ENCODE measurements at places on chromosomes 11 and 22.

DNA sequence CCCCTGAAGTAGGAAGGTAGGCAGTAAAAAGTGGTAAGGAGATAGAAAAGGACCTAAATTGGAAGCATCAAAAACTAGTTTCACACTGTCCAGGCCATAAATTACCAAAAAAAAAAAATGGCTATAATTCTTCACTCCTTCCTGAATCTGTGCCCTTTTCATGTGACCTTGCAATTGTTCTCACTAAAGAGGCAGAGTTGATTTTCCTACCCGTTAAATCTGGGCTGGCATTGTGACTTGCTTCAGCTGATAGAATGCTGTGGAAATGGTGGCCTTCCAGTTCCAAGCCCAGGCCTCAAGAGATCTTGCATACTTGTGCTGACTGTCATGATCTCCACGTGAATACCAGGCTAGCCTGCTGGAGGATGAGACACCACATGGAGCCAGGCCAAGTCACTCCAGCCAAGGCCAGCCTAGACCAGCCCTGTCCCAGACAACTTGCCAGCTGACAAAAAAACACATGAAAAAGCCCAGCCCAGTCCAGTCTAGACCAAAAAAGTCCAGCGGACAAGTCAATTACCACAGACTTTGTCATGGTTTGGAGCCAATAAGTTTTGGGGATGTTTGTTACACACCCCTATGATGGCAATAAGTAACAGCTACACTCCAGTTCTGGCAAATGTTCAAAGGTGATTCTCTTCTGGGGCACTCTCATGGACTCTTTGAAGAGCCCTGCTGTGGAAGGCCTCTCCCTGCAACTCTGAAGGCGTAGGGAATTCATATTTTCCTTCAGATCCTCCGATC is 51.4 kb upstream of the NUP50 start:
- DNase-seq, result no peak

DNA sequence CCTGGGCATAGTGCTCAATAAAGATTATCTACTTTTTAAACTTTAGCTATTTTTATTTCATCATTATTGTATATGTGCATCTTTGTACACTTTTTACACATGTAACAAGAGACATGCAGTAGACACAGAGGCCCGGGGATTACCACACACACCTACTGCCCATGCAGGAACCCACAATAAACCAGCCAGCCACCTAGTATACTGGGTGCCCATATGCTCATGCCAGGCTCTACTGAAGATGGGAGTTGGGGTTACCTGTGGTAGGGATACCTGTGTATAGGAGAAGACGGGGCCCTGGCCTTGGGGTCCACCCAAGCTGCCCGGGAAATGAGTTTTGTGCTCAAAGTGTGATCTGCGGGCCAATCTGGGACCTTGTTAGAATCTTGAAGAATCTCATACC is 31.2 kb upstream of the P2RY2 start:
- no peak for DNase-seq

DNA sequence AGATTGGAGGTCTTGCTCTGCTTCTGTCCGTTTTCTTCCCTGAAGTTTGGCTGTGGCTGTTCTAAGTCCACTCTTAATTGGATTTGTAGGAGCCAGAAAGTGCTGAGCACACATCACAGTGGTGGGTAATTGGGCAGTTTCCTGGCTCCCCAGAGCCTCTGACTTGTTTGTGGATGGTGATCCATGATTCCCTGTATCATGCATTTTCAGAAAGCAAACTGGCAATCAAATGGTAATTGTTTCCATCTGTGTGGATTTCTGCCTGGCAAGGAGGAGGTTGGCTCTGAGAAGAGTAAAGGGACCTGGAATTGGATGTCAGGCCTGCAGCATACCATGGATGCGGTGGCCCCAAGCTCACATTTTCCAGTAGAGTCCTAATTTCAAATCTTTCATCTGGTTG is 49.5 kb downstream of the PPFIBP2 start:
- DNase-seq, result no peak

DNA sequence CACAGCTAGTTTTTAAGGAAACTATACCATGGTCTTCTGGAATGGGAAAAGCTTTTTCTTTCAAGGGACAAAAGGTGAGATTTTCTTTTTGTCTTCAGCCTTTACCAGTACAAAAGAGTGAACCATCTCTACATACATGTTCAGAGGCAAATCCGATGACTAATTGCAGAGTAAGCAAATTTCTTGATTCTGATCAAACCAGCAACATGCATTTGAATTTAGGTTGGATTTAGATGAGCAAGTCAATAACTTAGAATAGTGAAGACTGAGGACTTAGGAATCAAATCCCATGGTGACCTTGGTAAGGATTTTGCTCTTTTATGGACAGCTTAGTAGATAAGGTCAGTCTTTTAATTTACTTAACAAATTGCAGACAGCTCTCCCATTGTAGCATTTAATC is 65.9 kb upstream of the BLID start:
- no peak for DNase-seq

DNA sequence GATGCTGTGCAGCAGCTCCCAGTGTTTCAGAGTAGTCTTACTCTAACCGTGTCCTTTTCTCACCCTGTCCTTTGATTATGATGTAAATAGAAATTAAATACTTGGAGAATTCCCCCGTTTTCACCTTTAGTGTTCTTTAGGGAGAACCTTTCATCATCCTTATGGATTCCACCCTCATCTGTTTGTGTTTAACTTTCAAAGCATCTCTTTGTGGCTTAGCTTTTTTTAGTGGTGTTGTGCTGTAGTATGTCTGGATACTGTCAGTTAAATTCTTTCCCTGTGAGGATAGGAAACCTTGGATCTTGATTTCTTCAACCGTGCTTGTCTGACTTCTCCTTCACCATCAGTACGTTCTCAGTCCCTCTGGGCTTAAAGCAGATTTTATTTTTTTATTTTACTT is 48.5 kb downstream of the PPP6R3 start:
- no peak for DNase-seq

- no peak for DNase-seq
Measured at GRCh38 chr11:73801136-73801535, 13.5 kb downstream of the MRPL48 start.

- no peak for DNase-seq
Measured at GRCh38 chr22:25068707-25069106, 116.2 kb downstream of the KIAA1671 start.

DNA sequence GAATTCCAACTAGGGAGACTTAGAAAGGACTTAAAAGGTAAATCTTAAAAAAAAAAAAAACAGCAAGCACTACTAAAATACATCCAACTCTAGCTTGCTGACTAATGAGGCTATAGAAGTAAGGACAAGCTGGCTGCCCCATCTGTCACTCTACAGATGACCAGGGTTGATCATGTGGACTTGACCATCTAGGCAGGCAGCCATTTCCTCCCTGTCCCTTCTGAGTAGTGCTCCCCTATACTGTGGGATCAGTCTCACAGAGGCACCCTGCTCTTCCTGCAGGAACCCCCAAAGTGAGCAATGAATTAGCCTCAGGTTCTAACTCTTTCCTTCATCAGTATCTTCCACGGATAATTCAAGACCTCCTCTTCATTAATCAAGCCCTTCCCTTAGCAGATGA is 12.3 kb downstream of the SLC1A2 start:
- no peak for DNase-seq

DNA sequence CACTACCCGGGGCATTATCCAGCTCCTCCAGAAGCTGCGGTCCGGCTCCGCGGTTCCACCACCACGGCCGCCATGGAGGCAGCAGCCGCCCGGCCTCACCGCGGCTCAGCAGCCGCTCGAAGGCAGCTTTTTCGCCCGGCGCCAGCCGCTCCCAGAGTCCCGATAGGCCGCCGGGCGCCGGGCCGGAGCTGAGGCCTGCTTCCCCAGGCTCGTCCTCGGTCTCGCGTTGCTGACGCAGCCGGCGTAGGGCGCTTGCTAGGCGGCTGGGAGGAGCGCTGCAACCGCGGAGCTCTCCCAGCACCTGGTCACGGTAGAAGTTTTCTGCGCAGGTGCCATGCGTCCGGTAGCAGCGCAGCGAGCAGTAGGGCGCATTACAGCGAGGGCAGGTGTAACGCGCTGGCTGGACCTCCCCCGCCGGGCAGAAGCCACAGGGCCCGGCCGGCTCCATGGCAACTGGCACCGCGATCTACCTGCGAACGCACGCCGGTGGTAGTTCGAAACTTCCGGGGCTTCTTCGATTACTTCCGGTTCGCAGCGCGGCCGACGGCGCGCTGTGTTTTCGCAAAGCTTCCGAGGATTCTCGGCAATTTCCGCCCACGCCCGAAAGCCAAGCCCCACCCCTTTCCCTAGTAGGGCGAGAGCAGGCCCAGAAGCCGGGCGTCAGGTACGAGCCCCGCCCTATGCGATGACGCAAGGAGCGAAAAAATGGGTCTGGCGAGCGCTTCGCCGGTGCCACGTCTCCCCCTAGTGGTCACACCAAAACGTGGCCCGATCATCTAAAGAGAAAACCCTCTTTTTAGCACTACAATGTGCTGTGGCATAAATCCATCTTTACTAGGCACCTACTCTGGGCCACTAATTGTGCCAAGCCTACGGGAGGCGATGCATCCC is at the start of gene ZNHIT2:
TSS of gene ZNHIT2 (minus strand) at position 496 of the 891 bp plus-strand sequence. CDS start at position 448, 48 bp downstream.
- DNase-seq, result peak; percentile 99

- DNase-seq, result no peak
Measured at GRCh38 chr22:36258701-36259614, 6.0 kb downstream of the APOL1 start.

DNA sequence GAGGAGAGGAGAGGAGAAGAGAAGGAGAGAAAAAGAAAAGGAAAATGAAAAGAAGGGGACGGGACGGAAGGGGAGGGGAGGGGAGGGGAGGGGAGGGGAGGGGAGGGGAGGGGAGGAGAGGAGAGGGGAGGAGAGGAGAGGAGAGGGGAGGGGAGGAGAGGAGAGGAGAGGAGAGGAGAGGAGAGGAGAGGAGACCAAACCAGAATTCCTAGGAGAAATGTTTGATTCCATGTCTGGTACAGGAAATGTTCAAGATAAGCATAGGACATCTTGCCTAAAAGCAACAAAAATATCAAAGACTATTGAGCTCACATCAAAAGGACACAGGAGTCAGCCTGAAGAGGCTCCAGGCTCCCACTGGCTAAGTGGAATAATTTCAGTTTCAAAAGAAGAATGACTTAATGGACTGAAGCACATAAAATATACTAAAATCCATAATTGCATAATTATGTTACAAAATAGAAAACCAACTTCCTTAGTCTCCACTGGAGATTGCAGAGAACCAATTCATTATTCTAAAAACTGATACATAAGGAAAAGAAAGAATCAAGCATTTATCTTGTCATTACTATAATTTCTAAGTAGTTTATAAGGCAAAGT is 101.1 kb upstream of the APOA1 start:
- no peak for DNase-seq
